Epithelial cell of esophagus (primary cell): ENCODE measurements at places on chromosomes 11 and 22.

GRCh38 chr11:79167510-79168188 is 273.2 kb downstream of the TENM4 start:
- peak; percentile 30 for DNase-seq

GRCh38 chr22:29040385-29041275 is 21.0 kb downstream of the C22orf31 start:
- peak; percentile 77 for DNase-seq

GRCh38 chr11:120900643-120901042 is 123.3 kb upstream of the TBCEL start:
- DNase-seq, result peak; percentile 5

- DNase-seq, result no peak
Observed at GRCh38 chr11:31060880-31061279, 308.7 kb downstream of the DCDC1 start.

- no peak for DNase-seq
Observed at GRCh38 chr11:22732588-22732987, 66.2 kb downstream of the GAS2 start.

DNA sequence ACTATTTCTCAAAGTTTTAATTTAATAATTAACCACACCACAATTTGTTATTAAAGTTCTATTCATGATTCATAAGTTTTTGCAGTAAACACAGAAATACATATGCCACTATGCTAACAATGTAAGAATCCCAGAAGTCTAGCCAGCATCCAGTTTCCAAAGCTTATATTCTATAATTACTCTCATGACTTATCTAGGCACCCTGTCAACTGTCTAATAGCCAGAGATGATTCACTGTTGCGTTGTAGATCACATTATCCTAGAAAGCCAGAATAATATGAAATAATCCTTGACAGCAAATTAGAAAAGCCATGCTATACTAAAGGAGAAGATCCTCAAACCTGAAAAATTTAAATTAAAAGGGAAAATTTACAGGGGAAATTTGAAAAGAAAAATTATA is 141.0 kb downstream of the SOX6 start:
- DNase-seq, result no peak

GRCh38 chr11:64384981-64385944 is 26.3 kb downstream of the RPS6KA4 start:
- DNase-seq, result no peak

DNA sequence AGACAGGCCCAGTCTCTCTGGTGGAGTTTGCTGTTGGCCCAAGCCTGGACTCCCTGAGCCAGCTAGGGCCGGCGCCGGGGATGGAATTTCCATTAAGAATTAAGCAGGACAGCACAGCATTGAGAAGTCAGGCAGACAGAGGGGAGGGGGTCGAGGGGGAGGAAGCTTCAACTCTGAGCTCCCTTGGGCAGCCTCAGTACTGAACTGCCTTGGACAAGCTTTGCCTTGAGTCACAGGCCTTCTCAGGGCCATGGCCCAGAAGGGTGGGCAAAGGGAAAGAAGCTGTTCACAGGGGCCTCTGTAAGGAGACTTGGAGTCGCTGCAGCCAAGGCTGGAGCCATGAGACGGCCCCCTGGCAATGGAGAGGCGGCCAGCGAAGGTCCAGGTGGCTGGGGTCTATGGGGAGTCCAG is 2.6 kb upstream of the INSC start:
- no peak for DNase-seq

GRCh38 chr22:25448435-25449051 is 115.9 kb upstream of the GRK3 start:
- peak; percentile 21 for DNase-seq

GRCh38 chr11:19374151-19374569 is 133.4 kb upstream of the E2F8 start:
- DNase-seq, result peak; percentile 96

DNA sequence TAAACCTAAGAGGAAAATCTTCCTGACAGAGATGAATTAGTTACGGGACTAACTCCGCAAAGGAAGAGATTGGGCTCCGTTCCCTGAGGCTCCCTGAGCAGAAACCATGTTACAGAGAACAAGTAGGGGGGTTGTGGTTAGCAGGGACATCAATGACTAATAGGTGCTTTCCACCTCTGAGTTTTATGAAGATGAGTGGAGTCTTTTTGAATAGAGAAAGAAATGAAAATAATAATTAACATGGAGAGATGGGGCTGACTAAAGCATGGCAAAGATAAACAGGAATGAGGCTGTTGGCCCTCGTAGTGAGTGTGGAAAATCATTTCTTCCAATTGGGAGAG is 47.5 kb upstream of the PICALM start:
- peak; percentile 90 for DNase-seq

GRCh38 chr11:91158891-91159537 is 936.2 kb upstream of the CHORDC1 start:
- DNase-seq, result peak; percentile 73

DNA sequence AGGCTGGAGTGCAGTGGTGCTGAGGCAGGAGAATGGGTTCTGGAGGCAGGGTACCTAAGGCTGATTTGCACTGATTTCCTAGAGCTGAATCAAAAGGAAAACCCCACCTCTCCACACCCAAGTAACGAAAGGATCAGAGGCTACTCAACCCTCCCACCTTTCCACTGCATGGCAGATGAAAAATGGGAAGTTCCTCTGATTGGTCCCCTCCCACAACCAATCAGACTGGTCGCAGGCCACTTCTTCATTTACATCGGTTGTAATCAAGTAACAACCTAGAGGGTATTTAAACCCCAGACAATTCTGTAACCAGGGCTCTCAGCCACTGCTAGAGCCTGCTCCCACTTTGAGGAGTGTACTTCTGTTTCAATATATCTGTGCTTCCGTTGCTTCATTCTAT is 18.6 kb upstream of the PARVB start:
- no peak for DNase-seq

- DNase-seq, result no peak
Observed at GRCh38 chr11:65624931-65625627, 9.5 kb downstream of the PCNX3 start.

GRCh38 chr22:49968313-49968830 is 7.8 kb downstream of the PIM3 start:
- DNase-seq, result no peak

DNA sequence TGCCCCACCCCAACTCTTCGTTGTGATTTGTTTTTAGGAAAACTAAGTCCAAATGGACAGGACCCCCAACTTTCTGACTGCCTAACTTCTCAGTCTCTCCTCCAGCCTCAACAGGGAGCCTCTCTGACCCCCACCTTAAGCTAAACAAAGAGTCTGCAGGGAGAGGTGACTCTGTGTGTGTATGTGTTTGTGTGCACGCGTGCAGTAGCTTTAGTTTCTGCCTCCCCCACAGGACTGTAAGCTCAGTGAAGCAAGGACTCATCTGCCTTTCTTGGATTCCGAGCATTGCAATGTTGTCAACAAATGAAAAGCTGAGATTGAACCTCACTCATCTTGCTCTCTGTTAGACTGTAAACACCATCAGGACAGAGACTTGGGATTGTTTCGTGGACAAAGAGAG is 7.9 kb downstream of the SNAP29 start:
- no peak for DNase-seq

DNA sequence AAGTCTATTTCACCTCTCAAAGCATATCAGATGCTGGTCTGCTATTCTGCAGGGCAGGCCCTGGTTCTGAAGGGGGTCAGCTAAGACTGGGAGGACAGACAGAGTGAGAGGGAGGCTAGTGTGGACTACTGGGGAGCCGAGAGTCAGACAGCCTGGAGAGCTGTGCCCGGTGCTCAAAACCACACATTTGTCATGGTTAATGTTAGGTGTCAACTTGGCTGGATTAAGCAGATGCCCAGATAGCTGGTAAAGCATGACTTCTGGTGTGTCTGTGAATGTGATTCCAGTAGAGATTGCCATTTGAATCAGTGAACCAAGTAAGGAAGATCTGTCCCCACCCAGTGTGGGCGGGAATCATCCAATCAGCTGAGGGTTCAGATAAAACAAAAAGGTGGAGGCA is 102.6 kb downstream of the SNX19 start:
- DNase-seq, result no peak

DNA sequence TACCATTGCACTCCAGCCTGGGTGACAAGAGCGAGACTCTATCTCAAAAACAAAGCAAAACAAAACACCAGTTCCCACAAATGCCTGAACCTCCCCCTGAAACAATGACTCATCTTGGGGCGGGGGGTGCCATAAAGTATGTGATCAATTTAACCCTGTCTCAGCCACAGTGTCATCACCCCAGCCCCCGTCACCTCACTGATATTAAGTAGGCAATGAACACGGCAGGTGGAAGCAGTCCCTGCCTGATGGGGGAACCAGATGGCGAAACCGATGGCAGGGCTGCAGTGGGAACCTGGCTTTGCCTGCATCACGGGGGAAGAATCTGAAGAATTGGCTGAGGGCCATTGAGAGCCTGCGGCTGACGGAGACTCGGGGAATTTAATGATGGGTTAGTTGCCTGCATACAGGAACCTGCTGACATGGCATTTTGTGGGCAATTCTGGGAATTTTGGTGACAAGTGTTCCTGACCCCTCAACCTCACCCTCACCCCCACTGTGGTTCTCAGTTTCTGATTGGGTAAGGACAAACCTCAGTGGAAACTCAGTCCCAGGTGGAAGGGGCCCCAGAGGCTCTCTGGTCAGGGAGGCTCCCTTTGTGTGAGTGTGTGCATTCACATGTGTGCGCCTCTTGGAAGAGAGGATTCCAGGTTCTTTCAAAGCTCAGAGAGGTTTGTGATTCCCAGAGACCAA is 39.1 kb upstream of the SHISAL1 start:
- DNase-seq, result peak; percentile 88

DNA sequence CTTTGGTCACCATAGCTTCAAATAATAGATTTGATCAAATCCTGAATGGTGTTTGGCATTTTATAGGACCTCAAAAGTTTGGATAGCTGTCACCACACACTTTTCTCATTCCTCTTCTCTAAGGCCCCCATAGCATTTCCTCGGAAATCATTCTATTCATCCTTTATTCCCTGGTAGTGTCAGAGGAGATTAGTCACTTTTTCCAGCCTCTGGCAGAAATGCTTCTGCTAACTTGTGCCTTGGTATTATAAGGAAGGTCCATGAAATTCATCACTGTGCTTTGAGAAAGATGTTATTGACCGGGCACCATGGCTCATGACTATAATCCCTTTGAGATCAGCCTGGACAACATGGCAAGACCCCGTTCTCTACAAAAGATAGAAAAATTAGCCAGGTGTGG is 19.7 kb upstream of the NUP160 start:
- DNase-seq, result no peak

DNA sequence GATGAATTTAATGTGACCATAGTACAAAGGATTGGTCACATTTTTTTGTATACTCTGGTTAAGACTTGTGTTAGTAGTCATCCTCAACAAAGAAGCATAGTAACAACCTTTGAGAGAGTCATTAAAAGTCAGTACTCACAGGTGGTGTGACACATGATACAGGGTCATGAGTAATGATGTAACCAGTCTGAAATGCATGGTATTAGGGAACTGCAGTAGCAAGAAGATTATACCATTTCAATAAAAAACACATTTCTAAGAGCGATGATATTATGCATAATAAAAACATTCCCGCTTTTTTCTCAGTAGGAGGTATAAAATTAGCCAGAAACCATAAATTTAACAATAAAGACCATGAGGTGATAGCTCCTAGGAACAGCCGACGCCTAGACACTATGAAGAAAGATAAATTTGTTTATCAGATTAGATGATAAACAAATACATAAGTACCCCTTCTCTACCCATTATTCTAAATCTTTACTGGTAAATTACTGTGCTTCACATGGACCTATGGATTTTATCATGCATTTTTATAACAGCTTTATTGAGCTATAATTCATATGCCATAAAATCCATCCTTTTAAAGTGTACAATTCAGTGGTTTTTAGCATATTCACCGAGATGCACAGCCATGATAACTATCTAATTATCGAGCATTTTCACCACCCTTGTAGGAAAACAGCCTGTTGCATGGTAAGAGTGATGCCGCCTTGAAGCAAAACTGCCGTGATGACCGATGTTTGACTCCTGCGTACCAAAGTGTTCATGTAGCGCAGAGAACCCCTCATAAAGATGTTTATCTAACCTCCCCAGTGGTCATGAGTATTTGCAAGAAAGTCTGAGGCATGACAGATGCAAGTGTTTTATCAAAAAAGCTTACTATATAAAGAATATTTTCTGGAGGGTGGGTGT is 41.8 kb downstream of the TMPRSS5 start:
- DNase-seq, result peak; percentile 82

- DNase-seq, result no peak
Observed at GRCh38 chr11:132187386-132187785, 817.0 kb downstream of the NTM start.

DNA sequence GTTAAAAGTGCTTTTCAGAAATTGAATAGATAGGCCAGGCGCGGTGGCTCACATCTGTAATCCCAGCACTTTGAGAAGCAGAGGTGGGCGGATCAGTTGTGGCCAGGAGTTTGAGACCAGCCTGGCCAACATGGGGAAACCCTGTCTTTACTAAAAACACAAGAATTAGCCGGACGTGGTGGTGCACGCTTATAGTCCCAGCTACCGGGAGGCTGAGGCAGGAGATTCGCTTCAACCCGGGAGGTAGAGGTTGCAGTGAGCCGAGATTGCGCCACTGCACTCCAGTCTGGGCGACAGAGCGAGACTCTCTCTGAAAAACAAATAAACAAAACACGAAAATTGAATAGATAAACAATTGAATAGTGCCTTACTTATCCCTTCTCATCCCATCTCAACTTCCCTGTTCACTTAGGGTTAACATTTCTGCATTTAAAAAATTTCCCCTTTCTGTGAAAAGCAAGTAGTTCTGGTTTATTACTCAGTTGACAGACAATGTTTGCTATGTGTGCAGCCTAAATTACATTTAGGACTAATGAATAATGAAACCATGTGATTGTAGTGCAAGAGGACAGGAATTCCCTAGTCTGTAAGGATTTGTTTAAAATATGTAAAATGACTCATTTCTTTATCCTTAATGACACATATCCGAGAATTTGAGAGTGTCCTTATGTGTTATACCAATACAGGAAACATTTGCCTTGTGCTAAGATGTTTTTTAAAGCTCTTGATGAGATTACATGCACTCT is 6.0 kb downstream of the RNF169 start:
- peak; percentile 91 for DNase-seq

- DNase-seq, result no peak
Observed at GRCh38 chr11:107787733-107788132, 70.9 kb downstream of the SLC35F2 start.

DNA sequence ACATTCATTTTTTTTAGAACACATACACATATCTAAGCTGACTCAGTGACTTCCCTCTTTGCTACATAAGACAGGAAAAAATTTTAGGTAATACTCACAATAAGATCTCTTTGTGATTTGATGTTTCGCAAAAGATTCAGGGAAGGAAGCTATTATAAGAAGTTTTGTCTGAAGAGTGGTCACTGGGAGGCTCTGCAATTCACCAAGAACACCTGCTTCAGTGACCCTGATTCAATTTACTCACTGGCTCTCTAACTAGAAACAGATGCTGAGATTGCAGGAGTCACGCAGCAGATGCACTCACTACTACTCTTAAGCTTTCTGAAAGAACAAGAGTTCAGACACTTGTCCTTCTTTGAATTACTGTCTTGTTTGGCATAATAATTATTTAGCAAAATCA is 193.6 kb upstream of the DDI1 start:
- DNase-seq, result no peak

GRCh38 chr11:10777806-10778205 is 26.8 kb downstream of the CTR9 start:
- no peak for DNase-seq

- DNase-seq, result no peak
Observed at GRCh38 chr11:15662285-15662684, 547.6 kb downstream of the INSC start.
